Fibroblast of lung (primary cell): ENCODE measurements at places on chromosomes 13 and 19. TPM values are rescaled to one million over a fixed set of nuclear protein-coding genes. Genes with fewer than 3 reads are reported as not detected.

CYP4F22 gene
- not detected in 2 replicates for total RNA-seq

COL4A2 gene
- 93.1 and 123 TPM in 2 replicates for total RNA-seq

PROZ gene
- not detected in 2 replicates for total RNA-seq

ZNF534 gene
- under 0.01 and 0.17 TPM in 2 replicates for total RNA-seq

ACP7 gene
- not detected in 2 replicates for total RNA-seq

FPR2 gene
- not detected in 2 replicates for total RNA-seq

ZNF99 gene
- under 0.01 TPM in 1 of 2 replicates, not detected in the other for total RNA-seq

AP1M2 gene
- 0.17 TPM in 1 of 2 replicates, not detected in the other for total RNA-seq

GSX1 gene
- not detected in 2 replicates for total RNA-seq

CYP2A7 gene
- total RNA-seq, result not detected in 2 replicates

ARRDC5 gene
- not detected in 2 replicates for total RNA-seq

THAP8 gene
- 3.6 and 5.1 TPM in 2 replicates for total RNA-seq

ADPRHL1 gene
- 1.5 TPM in 2 replicates for total RNA-seq

DDA1 gene
- total RNA-seq, result 8.0 and 17.7 TPM in 2 replicates

ZNF738 gene
- total RNA-seq, result 2.1 and 3.8 TPM in 2 replicates

LMTK3 gene
- under 0.01 and 0.17 TPM in 2 replicates for total RNA-seq

ICAM5 gene
- 1.8 and 2.5 TPM in 2 replicates for total RNA-seq

PLA2G4C gene
- total RNA-seq, result 31.9 and 39.3 TPM in 2 replicates

GJB6 gene
- not detected in 2 replicates for total RNA-seq

ZNF320 gene
- 14.6 and 19.7 TPM in 2 replicates for total RNA-seq

C19orf38 gene
- 1.0 and 1.3 TPM in 2 replicates for total RNA-seq

KIR2DL3 gene
- not detected in 2 replicates for total RNA-seq

PLK5 gene
- not detected in 2 replicates for total RNA-seq

CEACAM4 gene
- total RNA-seq, result not detected in 2 replicates

C19orf67 gene
- not detected in 2 replicates for total RNA-seq

SLITRK6 gene
- 14.6 and 39.5 TPM in 2 replicates for total RNA-seq

SYCN gene
- total RNA-seq, result not detected in 2 replicates

GPALPP1 gene
- 22.1 and 37.7 TPM in 2 replicates for total RNA-seq

ZNF296 gene
- total RNA-seq, result not detected in 2 replicates

FAM98C gene
- total RNA-seq, result 8.5 and 10.6 TPM in 2 replicates

CCDC8 gene
- total RNA-seq, result 13.4 and 17.2 TPM in 2 replicates

KLF2 gene
- total RNA-seq, result 3.3 and 19.2 TPM in 2 replicates

RNF113B gene
- total RNA-seq, result not detected in 2 replicates

ZNF71 gene
- total RNA-seq, result 7.7 and 9.2 TPM in 2 replicates

SMIM44 gene
- total RNA-seq, result not detected in 2 replicates

ATP4B gene
- not detected in 2 replicates for total RNA-seq

CAPS gene
- 2.6 and 7.3 TPM in 2 replicates for total RNA-seq

HCN2 gene
- total RNA-seq, result 0.26 and 0.50 TPM in 2 replicates

ZNF813 gene
- total RNA-seq, result 3.6 and 3.9 TPM in 2 replicates

TMEM150B gene
- total RNA-seq, result not detected in 2 replicates

OBI1 gene
- total RNA-seq, result 11.4 and 12.3 TPM in 2 replicates

ZNF578 gene
- total RNA-seq, result 5.1 and 9.6 TPM in 2 replicates

YJEFN3 gene
- total RNA-seq, result 0.50 and 0.51 TPM in 2 replicates
